ENCODE measurements at places on chromosomes 13 and 19.

DNA sequence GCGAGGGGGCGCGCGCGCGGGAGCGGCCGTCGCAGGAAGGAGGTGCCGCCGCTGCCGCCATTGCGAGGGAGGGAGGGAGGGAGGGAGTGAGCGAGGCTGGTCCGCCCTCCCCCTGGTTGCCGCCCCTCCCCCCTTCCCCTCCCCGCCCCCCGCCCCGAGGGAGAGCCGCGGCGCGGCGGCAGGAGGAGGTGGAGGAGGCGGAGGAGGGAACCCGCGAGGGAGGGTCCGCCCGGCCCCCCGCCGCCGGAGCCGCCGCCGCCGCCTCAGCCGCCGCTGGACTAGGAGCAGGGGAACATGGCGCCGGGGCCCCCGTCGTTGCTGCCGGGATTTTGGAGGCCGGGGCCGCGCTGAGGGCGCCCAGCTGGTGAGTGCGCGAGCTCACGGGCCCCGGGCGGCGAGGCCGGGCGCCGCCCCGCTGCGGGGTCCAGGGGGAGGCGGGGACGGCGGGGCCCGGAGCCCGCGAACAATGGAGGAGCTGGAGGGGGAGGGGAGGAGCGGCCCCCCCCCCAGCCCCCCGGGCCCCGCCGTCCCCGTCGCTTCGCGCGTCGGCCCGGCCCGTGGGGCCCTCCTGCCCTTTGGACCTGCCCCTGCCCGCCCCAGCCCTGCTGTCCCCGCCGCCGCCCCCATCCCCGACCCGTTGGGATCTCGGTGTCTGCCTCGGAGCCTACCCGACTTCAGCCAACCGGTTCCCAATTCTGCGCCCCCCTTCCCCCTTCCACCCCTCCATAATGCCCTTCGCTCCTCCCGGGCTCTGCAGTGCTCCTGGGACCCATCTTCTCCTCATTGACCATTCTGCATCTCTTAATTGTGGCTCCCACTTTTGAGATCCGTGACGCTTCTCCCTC is at the start of gene ARHGAP35:
Gene ARHGAP35 (plus strand): TSS at position 152 of the 845 bp plus-strand sequence. CDS start 57,679 bp downstream, outside the sequence.
- DNase-seq: peak; percentile 21

GRCh38 chr19:49515767-49516166 is 3.3 kb downstream of the FCGRT start:
- no peak for DNase-seq

GRCh38 chr19:17601683-17602082 is 46.2 kb downstream of the COLGALT1 start:
- DNase-seq: no peak

- no peak for DNase-seq
Observed at GRCh38 chr19:47019431-47020041, at the start of gene NPAS1. Gene NPAS1, plus strand, starts transcription at chr19:47019837. Its CDS starts 1,211 bp downstream, at chr19:47021048.

GRCh38 chr19:18674616-18675015 is 8.9 kb upstream of the CRTC1 start:
- no peak for DNase-seq

GRCh38 chr13:102440259-102440936 is 38.5 kb upstream of the FGF14 start:
- DNase-seq: no peak

DNA sequence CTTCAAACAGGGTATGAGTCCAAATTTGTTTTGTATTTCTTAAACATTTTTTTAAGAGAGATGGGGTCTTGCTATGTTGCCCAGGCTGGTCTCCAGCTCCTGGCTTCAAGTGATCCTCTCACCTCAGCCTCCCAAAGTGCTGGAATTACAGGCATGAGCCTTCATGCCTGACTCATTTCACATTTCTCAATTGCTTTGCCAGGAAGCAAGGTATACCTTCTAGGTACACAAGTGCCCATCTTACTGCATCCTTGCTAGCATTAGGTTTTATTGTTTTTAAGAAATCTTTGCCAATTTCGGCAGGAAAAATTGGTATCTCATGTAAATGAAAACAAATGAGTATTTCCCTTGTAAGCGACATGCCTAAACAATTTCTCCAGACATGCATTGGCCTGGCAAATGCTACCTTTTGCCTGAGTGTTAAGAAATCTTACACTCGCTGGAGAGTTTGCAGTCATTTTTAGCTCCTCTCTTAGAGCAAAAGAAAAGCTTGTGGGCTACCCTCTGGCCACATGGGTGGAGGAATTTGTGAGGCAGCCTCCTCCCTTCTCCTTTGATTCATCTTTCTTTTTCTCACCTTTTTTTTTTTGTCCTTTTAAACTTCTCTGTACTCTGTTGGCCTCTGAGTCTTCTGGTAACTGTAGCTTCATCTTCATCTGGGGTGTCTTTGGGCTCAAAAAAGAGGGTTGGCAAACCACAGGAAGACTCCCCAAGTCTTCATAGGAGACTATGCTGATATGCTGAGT is 33.0 kb downstream of the ACTL9 start:
- DNase-seq: peak; percentile 19

GRCh38 chr13:79380997-79381396 is 25.1 kb downstream of the RBM26 start:
- no peak for DNase-seq

DNA sequence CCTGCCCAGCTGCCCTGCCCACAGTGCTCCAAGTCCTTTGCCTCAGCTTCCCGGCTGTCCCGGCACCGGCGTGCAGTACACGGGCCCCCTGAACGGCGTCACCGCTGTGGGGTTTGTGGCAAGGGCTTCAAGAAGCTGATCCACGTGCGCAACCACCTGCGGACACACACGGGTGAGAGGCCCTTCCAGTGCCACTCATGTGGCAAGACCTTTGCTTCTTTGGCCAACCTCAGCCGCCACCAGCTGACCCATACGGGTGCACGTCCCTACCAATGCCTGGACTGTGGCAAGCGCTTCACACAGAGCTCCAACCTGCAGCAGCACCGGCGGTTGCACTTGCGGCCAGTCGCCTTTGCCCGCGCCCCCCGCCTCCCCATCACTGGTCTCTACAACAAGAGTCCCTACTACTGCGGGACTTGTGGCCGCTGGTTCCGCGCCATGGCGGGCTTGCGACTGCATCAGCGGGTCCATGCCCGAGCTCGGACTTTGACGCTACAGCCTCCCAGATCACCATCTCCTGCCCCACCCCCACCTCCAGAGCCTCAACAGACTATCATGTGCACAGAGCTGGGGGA is 5.7 kb downstream of the ZNF526 start:
- DNase-seq: no peak

DNA sequence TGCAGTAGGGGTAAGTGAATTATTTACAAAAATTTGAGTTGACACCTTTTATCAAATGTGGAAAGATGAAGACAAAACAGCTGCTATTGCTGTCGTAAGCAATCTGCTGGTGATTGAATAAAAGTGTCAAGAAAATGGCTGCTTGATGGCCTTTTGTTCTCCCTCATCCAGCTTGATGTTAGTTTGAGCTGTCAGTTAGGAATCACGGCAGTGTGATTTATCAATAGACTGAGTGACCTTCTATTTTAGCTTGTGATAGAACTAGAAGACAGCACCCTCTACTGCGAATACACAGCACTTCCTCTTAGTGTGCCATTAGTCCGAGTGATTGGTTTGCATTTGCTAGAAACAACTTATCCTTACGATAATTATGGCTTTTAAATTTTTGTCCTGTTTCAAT is 76.3 kb downstream of the MZT1 start:
- no peak for DNase-seq

- DNase-seq: no peak
Observed at GRCh38 chr13:100510208-100510957, 78.2 kb downstream of the GGACT start.
